ENCODE measurements at places on chromosomes 3 and 15.

DNA sequence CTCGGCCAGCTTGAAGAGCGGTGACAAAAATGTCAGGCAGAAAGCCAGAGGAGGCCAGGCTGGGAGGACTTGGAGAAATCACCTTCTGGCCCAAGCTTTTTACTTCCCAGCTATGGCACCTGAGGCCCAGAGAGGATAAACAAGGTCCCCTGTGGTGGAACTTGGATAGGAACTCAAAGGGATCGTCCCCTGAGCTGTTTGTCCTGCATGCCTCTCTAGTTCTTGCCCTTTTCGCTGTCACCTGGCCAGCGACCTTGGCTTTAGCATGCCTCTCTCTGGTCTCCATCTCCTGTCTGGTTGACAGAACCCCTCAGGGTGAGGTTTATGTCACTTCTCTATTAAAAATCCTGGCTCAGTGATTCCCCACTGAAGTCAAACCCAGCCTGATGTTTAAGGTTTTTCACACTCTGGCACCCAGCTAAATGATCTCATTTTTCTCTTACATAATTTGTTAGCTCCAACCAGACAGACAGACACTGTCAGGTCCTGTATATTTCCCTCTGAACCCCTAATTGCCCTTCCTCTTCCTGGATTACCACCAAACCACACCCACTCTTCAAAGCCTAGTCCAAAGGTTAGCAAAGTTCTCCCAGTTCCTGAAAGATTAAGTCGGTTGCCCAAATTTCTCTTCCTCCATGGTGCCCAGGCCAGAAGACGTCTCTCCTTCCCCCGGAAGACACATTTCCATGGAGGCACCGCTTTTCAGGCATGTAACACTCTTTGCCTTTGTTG, 169.1 kb downstream of the FAM43A start:
- no peak for DNase-seq

DNA sequence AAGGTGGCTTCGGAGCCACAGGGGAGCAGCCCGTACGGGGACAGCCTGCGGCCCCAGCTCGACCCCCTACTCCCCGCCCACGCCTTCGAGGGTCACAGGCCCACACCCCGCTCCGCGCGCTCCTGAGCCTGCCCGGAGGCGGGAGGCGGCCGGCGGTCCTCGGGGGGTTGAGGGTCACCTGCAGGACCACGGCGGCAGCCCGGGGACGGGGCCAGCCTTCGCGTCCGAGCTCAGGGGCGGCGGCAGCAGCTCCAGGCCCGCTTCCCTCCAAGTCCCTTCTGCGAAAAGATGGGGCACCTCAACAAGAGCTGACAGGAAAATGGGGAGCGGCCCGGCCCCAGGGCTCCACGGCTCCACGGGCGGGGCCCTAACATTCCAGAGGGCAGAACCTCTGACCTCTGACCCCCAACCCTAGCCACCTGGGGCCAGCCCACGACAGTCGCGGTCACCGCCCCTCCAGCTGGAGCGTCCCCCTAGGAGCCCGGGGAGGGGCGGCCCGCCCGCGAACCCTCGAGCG, 428 bp downstream of the LYSMD4 start:
- DNase-seq = no peak

- no peak for DNase-seq
Measured at GRCh38 chr3:102304550-102304949, 130.3 kb upstream of the ZPLD1 start.

- DNase-seq = no peak
Measured at GRCh38 chr3:187265461-187265955, 26.0 kb downstream of the MASP1 start.

- DNase-seq = no peak
Measured at GRCh38 chr3:66723231-66723630, 222.4 kb upstream of the LRIG1 start.

GRCh38 chr3:50633230-50633790, 16.4 kb downstream of the MAPKAPK3 start:
- DNase-seq = no peak

DNA sequence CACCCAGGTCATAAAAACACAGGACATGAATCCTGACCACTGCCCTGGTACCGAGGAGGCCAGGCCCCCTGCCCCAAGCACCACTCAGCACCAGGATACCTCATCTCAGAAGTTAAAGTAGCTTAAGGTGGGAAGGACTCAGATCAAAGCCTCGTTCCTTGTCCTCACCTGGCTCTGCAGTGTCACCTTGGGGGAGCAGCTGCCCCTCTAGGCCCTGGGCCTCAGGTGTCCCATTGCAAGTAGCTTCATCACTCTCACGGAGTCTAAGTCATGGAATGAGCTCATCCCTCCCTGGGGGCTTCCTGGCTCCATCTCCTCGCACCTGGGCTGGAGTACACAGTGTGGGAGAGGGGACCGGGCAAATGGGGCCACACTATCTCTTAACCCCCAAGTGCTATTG, 148.0 kb downstream of the TPRA1 start:
- DNase-seq = no peak

DNA sequence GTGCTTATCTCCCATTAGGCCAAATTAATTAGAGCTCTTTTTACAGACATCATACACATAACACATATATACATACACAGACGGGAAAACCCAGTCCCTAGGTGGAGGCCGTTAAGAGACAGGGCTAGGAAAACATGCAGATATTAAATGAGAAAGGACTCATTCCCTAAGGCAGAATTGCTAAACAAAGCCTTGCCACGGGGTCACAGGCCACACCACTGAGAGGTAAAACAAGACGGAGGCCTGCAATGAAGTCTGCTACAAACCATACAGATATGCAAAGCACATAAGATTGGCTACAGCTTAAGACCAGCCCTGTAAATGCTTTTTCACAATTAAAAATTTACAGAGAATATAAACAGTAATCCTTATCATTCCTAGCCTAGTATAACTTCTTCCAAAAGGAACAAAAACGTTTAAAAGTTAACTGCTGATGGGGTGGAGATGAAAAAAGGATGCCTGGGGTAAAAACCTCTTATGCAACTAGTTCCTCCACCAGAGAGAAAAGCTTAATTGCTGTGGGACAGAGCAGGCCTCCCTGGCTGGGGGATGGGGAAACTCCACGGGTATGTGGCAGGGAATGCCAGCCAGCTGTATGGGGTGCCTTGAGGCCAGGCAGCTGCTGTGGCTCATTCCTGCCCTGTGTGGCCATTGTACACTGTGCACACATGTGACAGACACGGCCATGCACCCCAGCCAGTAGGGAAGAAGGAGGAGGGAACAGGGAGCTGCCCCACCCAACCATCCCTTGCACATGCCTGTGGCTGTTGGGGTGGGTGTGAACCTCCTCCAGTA, 481.4 kb upstream of the LMCD1 start:
- no peak for DNase-seq

- no peak for DNase-seq
Measured at GRCh38 chr3:192957441-192958021, 39.9 kb upstream of the MB21D2 start.

GRCh38 chr3:19264424-19264823, 116.1 kb downstream of the KCNH8 start:
- no peak for DNase-seq

- no peak for DNase-seq
Measured at GRCh38 chr3:115004201-115005140, 142.6 kb downstream of the ZBTB20 start.

- no peak for DNase-seq
Measured at GRCh38 chr15:80380154-80380553, 24.0 kb upstream of the ARNT2 start.

- DNase-seq = no peak
Measured at GRCh38 chr15:87985451-87985850, 271.1 kb downstream of the NTRK3 start.

DNA sequence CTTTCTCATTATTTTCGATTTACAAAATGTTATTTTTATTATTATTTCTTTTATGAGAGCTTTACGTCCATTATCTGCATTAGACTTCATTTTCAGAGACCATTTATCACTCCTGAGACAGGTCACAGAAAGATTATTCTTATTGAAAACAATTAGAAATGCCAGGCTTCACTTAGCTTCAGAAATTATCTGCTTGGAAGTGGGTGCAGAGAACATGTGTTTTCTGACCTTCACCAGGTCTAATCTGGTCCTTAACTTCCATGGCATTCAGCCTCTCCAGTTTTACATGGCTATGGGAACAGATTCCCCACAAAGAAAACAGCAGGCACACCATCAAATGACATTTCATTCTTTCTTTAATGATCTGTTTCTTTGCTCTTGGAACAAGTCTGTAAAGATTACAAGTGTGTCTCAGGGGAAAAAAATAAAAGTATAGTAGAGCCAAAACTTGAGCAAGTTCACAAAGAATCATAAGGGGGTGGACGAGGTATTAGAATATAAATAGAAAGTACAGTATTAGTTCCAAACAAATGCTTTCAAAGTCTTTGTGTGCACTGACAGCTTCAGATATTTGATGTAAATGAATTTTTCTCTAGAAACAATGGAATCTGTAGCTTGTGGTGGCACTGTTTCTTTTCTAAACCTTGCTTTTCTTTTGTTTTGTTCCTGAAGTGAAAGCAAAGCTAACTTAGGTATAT, 294.2 kb upstream of the MEIS2 start:
- DNase-seq = no peak

DNA sequence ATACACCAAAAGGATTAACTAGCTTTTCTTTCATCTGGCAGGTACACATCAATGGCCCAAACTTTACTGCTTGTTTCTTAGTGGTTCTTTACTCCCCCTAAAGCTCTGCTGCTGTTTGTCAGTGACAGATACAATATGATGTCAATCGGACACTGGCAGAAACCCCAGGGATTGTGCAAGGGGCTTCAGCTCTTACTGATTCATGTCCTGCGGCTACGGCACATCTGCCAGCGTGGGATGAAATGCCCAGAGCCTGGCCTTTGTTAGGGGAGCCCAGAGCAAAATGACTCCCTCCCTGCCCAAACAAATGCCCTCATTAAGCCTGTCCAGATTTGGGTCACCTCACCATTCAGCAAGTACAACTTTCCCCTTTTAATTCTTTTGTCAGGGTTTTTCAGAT, 28.3 kb downstream of the SRP14 start:
- DNase-seq = no peak

DNA sequence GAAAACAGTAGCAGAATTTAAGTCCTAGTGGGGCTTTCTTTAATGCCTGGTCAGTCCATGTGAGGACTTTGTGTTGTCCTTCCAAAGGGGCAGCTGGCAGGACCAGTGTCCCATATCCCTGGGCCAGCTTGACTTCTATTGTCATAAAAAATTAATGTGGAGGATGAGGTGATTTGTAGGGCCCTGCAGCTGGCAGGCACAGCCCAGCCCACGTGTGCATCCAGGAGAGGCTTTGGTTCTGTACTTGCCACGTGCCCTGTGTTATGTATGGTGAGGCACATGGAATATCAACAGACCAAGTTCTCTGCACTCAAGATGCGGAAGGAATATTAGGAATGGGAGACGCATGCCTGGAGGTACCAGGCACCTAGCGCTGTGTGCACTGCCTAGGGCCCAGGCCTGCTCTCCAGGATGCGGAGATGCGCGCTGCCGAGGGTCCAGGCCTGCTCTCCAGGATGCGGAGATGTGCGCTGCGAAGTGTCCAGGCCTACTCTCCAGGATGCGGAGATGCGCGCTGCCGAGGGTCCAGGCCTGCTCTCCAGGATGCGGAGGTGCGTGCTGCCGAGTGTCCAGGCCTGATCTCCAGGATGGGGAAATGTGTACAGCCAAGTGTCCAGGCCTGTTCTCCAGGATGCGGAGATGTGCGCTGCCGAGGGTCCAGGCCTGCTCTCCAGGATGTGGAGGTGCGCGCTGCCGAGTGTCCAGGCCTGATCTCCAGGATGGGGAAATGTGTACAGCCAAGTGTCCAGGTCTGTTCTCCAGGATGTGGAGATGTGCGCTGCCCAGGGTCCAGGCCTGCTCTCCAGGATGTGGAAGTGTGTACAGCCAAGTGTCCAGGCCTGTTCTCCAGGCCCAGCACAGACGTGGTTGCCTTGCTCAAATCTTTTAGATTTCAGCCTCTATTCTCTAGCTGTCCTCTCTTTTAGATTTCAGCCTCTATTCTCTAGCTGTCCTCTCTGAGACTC, 183.3 kb upstream of the ROPN1 start:
- no peak for DNase-seq

DNA sequence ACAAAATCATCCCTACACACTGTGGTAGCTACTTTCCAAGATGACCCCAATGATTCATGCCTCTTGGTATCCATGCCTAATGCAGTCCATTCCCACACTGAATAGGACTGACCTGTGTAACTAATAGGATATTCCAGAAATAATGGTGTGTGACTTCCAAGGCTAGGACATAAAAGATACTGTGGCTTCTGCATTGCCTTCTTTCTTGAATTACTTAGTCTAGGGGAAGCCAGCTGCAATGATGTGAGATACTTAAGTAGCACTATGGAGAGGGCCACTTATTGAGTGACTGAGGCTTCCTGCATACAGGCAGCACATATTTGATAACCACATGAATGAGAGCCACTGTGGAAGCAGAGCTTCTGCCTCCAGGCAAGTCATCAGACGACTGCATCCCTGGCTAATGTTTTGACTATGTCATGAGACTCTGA, 50.1 kb downstream of the NR1I2 start:
- DNase-seq = no peak

GRCh38 chr3:172711454-172711795, 558 bp upstream of the NCEH1 start:
- no peak for DNase-seq

GRCh38 chr3:5122741-5123706, 932 bp downstream of the ARL8B start:
- DNase-seq = peak; percentile 52

- DNase-seq = no peak
Measured at GRCh38 chr15:78996894-78997275, 52.0 kb upstream of the CTSH start.

GRCh38 chr3:20080956-20081554, 40.8 kb downstream of the KAT2B start:
- DNase-seq = peak; percentile 64

DNA sequence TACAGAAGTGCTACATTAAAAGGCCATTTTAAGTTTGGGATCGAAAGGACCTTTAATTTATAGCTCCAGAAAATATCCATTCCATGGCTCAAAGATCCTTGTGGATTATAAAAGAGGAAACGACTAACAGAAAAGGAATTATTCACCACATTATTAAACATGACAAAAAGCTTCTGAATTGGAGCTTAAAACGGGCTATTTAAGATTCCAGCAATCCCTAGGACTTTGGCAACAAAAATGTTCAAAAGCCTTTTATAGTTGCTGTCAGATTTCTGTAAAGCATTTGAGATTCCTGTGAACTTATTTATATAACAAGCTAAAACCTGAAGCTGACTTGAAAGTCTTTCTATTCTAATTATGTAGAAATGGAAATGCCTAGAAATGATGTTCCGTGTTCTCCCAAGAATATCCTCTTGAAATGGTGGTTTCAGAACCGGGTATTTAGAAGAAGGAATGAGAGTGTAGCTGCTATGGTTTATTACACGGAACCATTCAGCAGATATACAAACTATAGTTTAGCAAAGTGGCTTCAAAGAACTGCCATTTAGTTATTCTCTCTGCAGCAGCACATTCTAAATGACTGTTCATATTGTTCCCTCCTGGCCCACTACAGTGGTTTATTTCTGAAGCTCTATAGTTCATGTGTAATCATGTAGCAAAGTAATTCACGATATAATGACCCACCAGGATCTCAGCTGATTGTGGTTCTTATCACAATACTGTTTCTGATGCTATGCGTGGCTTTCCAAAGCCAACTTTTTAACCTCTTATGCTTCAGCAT, 961.7 kb downstream of the FHIT start:
- no peak for DNase-seq

Measured in T-helper 2 cell (primary cell).